ENCODE measurements at places on chromosomes 7 and 10.
A peak's percentile ranks its signal among the peaks of the same experiment; 100 is the strongest.

- no peak for DNase-seq
Measured at GRCh38 chr10:19819419-19820033, 3.3 kb downstream of the PLXDC2 start.

GRCh38 chr10:42933448-42934340 is 143.2 kb upstream of the RET start:
- peak; percentile 77 for DNase-seq

DNA sequence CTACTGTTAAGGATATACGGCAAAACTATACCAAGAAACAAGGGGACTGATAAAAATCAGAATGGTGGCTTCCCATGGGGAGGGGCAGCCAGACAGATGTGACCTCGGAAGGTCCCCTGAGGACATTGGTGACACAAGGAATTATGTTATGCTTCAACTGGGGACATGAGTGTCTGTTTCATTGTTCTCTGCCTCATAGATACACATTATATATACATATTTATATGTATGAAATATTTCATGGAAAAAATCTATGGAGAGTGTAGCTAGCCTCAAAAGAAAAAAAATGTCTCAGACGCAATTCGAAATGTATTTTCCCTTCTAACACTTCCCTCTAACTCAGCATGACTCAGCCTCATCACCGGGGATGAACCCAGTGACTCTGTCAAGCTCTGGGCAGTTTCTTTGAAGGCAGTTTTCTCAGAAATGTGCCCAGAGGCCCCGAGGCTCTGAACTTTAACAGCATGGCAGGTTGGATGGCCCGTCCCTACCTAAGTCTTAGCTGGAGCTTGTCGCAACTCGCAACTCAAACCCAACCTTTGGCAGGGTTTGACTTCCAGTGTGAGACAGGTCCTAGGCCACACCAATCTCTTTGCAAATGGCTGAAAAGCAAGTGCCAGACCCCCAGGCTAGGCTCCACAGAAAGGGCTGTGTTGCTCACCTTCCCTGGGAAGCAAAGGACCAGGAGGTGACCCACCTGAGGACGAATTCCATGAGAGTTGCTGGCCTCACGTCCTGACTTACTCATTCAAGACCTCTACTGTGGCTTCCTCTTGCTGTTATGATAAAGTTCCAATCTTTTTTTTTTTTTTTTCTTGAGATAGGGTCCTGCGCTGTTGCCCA is 86.9 kb downstream of the CARD11 start:
- peak; percentile 37 for DNase-seq

- DNase-seq: no peak
Measured at GRCh38 chr7:1407892-1408291, 51.4 kb downstream of the MICALL2 start.

DNA sequence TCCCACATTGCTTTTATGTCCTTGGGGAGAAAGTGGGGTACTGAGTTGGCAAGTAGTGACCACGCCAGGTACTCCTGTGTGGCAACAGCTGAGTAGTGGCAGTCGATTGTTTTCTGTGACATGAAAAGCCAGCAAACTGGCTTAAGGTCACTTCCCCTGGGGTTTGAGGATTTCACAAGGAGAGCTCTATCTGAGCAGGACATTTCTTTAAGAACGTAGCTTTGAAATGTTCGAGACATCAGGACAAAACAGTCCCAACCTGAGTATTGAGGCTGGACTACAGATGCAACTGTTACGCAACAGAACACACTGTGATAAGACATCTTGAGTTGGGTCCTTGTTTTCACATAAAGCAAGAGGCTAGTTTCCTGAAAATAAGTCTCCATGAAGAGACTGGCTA is 146.7 kb upstream of the KLF14 start:
- DNase-seq: no peak
